LHCN-M2 (cell line): ENCODE measurements at places on chromosomes 4 and X.

- peak; percentile 34 for DNase-seq
Observed at GRCh38 chr4:124483048-124483906, 229.3 kb downstream of the ANKRD50 start.

- DNase-seq = no peak
Observed at GRCh38 chr4:89371614-89372013, 64.0 kb upstream of the GPRIN3 start.

DNA sequence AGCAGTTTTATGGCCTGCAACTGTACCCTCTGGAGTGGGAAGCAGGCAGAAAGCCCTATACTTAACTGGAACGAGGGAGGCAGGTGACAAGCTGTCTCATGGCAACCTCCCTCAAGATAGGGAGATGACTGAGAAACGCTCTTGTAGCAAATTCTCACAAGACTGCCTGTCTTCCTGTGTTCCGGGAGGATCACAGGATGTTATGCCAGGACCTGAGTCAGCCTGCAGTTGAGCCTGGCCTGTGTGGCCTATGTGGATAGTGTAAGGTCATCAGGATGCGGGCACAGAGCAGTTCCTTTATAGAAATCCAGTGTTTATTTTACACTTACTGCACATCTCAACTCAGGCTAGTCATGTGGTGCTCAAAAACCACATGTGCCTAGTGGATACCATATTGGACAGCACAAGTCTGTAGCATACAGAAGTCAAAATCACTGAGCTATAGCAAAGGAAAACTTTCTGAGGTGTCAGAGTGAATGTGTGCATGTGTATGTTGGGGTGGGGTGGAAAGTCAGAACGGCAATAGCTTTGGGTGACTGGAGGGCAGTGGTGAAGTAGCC is 25.2 kb downstream of the TAF7L start:
- DNase-seq = peak; percentile 90

GRCh38 chrX:3445806-3446490 is 99.5 kb upstream of the MXRA5 start:
- no peak for DNase-seq

DNA sequence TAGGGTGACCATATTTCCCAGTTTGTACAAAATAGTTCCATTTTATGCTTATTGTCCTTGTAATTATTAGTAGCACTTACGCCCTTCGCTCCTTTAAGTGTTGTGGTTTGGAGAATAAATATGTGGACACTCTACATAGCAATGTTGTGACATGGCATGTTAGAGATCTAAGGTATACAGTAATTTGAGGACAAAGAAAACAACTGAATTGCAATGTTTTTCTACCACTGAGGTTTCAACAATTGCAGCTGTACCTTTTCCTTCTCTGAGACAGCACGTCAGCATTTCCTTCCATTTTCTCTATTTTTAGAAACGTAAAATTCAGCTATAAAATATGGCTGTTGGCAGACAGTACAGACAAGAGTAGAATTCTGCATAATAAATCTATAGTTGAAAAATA is 323.1 kb downstream of the MAPK10 start:
- DNase-seq = peak; percentile 75

GRCh38 chrX:147174591-147174990 is 360.0 kb upstream of the CXorf51A start:
- no peak for DNase-seq

- peak; percentile 30 for DNase-seq
Observed at GRCh38 chrX:139759637-139760036, 51.7 kb upstream of the MCF2 start.

- no peak for DNase-seq
Observed at GRCh38 chr4:94399277-94399676, 52.5 kb upstream of the PDLIM5 start.

- DNase-seq = no peak
Observed at GRCh38 chr4:74920704-74921103, 12.2 kb upstream of the PARM1 start.

- DNase-seq = peak; percentile 74
Observed at GRCh38 chrX:155819966-155820491, 61.1 kb upstream of the VAMP7 start.

DNA sequence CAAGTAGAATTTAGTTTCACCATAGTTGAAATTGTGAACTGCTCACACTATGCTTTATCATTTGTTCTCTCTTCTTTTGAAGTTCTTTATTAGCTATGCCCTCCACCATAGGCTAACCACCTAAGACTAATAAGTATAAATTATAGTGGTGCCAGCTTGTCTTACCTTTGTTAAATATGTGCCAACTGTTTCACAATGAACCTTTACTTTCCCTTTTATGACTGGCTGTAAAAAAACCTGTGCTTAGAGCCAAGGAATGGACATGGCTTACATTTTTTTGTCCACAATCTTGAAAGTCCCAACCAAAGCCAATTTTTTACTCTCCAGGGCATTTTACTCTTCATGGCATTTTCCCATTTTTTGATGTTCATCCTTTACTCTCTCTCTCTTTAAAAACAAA is 123.5 kb upstream of the LEF1 start:
- no peak for DNase-seq

DNA sequence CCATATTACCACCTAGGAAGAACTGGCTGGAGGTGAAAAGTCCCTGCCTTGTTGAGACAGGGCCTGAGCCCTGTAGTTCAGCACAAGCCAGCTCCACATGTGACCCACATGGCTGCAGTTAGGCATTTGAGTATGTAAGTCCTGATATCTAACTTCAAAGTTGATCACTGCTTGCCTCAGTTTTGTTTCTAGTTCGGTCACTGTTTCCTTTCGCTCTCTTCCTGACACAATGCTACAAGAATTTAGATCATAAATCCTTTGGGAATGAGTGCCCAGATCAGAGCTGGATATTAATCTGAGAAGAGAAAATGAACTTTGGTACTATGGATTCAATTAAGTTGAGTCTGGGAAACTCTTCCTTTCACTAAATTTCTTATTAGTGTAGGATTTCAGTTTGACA is 48.4 kb downstream of the AKAP4 start:
- no peak for DNase-seq

DNA sequence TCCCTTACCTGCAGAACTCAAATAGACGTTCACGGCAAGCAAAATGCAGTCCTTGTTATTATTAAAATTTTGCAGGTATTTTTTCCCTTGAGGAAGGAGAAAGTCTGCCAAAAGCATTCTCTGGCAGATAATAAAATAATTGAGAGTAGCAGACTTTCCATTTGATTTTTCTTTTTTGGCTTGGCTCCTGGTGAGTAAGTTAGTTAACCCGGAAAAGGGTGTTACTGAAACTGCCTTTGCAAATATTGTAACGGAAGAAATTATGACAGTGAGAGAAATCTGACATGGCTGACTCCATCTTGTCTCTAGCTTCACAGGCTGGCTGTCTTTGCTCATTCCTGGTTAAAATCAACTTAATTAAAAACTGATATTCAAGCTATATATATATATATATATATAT is 100.5 kb downstream of the GPR143 start:
- no peak for DNase-seq

- DNase-seq = no peak
Observed at GRCh38 chr4:69122476-69122875, 26.2 kb downstream of the UGT2B7 start.

- no peak for DNase-seq
Observed at GRCh38 chrX:55867708-55868107, 150.2 kb downstream of the RRAGB start.

- peak; percentile 81 for DNase-seq
Observed at GRCh38 chr4:151798678-151799416, 38.0 kb upstream of the GATB start.

DNA sequence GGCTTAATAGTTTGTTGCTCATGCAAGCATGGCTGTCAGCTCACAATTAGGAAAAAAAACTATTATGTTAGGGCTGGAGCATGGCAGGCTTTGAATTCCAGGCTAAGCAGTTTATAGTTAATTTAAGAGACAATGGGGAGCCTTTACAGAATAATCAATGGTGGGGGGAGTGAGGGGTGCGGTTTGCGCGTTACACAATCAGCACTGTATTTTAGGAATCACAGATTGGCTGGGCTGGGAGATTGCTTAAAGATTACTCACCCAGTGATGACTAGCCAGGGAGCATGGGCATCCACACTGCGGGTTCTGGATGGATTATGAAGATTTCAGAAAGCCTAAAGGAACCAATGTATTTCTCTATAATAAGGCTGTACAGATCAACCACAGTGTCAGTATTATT is 186.6 kb downstream of the SOX3 start:
- peak; percentile 39 for DNase-seq

DNA sequence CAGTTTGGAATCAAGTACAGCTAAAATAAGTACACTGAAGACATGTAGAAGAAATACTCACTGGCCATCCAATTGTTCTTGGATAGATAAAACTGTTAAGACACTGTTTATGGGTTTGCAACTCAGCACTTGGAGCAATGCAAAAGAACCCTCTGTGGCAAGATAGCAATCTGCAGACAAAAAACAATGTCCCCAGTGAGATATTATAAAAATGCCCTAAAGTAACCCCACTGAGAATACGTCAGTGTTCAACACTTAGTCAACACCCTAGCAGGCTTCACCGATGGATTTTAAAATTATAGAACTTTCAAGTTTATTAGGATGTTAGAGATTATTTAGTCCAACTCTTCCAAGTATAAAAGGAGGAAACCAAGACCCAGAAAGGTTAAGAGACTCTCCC is 47.5 kb upstream of the NDP start:
- DNase-seq = no peak

- no peak for DNase-seq
Observed at GRCh38 chrX:15114743-15115566, 154.9 kb downstream of the ASB9 start.

DNA sequence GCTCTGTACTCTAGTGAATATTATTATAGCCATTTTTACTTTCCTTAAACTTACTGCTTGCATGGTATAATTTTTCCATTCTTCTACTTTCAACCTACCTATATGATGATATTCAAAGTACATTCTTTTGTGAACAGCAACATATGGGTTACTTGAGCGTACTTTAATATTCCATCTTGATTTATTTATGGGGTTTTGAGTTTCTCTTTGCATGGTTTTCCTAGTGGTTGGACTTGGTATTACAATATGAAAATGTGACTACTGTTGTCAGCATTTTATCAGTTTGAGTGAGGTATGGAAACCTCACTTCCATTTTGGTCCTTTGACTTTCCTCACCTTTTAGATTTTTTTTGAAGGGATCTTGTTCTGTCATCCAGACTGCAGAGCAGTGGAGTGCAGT is 35.9 kb downstream of the ADGRG4 start:
- peak; percentile 1 for DNase-seq

DNA sequence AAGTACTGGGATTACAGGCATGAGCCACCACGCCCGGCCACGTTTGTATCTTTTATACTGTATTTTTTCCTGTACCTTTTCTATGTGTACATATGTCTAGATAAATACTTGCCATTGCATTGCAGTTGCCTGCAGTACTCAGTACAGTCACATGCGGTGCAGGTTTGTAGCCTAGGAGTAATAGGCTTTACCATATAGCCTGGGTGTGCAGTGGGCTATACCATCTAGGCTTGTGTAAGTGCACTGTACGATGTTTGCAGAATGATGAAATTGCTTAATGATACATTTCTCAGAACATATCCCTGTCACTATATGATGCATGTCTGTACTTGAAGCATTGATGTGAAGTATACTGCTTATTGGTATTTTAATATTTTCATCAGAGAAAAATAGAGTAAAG is 115.4 kb upstream of the PUDP start:
- no peak for DNase-seq

- peak; percentile 21 for DNase-seq
Observed at GRCh38 chr4:25856756-25857155, 6.0 kb downstream of the SEL1L3 start.

DNA sequence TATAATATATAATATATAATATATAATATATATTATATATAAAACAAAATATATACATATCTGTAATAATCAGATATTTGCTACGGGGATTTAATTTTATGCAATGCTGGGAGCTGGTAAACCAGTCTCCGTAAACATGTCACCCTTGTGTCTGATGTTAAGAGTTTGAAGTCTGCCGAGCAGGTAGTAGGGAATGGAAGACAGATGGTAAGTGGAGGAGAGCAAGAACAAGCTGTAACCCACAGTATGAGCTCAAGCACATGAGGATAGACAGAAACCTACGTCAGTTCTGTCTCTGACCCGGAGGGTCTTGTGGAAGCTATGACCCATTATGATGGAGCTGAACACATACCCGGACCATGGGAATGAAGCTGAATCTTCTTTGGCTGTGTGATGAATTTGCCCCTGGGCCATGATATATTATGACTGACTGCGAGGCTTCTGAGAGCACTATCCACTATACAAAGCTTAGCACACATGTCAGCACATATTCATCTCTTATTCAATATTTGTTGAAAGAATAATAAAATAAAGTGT is 46.2 kb downstream of the TIGD2 start:
- no peak for DNase-seq

- no peak for DNase-seq
Observed at GRCh38 chr4:143498021-143498420, 15.5 kb upstream of the SMARCA5 start.

DNA sequence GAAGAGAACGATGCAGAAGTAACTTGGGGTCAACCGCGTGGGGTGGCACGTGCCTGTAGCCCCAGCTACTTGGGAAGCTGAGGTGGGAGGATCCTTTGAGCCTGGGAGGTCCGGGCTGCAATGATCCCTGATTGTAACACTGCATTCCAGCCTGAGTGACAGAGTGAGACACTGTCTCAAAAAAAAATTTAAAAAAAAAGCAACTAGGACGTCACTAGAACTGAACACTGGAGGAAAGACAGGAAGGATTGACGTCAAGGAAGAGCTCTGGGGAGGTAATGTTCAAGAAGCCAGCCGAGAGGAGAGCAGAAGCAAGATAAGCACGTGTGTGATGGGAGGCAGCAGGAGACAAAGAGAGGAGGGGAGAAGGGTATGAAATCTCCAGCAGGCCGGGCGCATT is 28.7 kb downstream of the S100G start:
- no peak for DNase-seq

DNA sequence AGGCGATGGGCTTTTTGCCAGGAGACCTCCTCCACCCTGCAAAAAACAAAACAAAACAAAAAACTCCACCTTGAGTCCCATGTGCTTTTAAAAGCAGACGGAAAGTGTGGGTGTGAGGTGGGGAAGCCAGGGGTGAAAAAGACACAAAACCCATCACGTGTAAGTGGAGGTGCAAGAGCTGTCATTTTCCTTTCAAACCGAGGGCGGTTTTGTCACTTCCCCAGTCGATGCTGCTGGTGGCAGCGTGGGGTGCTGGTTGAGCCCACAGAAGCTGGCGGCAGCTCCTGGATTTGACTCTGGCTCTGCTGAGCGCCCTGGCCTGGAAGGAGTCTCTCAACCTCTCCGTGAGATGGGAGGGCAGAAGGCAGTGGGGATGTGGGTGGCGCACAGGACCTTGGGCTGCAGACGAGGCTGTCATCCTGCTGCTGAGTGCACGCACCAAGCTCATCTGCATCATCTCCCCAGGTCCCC is 110.0 kb downstream of the PSAPL1 start:
- no peak for DNase-seq

GRCh38 chr4:154189346-154189745 is 302.3 kb downstream of the DCHS2 start:
- DNase-seq = peak; percentile 72
